ENCODE measurements at places on chromosomes 3 and 15.
A peak's percentile ranks its signal among the peaks of the same experiment; 100 is the strongest.

- DNase-seq: no peak
Observed at GRCh38 chr3:18126772-18127171, 298.4 kb downstream of the SATB1 start.

GRCh38 chr3:187051724-187052366 is 87.5 kb downstream of the RPL39L start:
- no peak for DNase-seq

DNA sequence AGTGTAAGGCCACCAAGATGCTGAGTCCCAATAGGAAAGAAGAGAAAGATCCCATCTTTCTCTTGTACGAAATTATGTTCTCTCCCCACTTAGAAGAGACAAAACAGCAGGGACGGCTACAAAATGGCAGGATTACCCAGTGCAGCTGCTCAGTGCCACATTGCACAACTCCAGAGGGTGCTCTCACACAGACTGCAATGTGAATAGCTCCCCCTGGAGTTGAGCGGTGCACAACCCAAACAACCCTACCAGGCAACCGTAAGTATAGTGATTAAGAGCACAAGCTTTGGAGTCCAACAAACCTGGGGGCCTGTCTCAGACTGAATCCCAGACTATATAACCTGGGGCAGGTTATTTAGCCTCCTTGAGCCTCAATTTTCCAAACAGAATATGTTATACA is 3.1 kb upstream of the BHLHE40 start:
- DNase-seq: peak; percentile 67

DNA sequence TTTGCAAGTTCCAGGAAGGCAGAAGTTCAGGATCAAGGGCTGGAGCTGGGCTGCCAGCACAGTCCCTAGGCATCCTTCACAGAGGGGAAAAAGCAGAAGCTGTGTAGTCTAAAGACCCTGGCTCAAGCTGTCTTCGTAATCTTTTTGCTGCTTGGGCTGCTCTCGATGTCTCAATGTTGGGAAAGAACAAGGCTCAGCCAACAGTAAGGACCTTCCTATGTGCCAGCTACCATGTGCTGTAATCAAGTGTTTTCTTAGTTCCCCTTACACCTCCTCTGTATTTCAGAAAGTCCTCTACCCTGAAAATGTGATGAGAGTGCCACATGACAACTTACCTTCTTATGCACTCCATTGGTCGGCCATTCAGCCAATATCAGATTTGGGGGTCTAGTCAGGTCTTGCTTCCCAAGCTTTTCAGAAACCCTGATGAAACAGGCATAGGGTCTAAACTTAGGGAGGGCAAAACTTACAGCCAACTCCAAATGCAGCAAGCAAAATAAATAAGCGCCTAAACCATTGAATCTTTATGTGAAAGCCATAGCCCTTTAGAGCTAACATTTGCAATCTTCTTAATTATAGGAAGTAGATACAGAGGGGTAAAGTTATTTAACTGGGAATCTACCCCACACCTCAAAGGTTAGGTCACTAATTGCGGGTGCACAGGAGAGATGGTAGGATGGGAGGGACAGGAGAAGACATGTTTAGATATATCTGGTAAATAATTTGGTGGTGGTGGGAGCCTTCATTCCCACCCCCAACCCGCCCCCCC is 1.2 kb upstream of the EDEM1 start:
- DNase-seq: peak; percentile 20

- DNase-seq: no peak
Observed at GRCh38 chr3:145906755-145907154, 254.2 kb downstream of the PLOD2 start.

DNA sequence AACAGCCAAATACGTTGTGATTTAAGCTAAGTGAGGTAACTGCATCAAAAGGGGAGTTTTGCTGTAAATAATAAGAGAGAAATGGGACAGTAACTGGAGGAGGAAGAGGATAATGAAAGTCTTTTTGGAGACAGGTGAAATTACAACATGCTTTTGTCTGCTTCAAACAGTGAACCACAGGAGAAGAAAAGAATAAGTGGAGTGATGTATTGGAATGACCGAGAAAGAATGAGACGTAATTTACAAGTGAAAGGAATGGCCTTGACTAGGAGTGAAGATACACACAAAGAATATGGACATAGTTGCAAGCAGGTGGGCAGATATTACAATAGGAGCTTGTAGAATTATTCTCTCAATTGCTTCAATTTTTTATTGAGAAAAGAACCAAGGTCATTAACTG is 550.8 kb downstream of the DIPK2A start:
- DNase-seq: no peak
